ENCODE measurements at places on chromosomes 1 and 21.
A peak's percentile ranks its signal among the peaks of the same experiment; 100 is the strongest.

- peak; percentile 23 for DNase-seq
Measured at GRCh38 chr21:42592156-42592820, 61.1 kb upstream of the PDE9A start.

GRCh38 chr1:29991025-29991424 lies 732.4 kb downstream of the MATN1 start:
- no peak for DNase-seq

GRCh38 chr1:164760569-164760968 lies 201.6 kb downstream of the PBX1 start:
- no peak for DNase-seq

DNA sequence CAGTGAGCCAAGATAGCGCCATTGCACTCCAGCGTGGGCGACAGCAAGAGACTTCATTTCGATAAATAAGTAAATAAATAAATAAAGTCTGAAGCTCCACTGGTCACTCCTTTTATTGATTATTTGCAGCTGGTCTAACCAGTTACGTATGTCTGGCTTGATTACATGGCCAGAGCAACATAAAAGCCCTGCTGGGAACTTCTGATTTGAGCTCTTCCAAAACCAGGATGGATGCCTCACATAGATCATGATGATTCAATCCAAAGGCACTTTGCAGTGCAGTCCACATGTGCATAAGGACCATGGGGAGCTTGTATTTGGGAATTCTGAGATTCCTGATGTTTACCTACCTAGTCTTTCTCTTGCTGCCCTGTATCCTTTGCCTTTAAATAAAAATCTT lies 24.0 kb downstream of the NSUN4 start:
- no peak for DNase-seq

GRCh38 chr1:68093737-68094136 lies 43.3 kb upstream of the DIRAS3 start:
- DNase-seq, result no peak

GRCh38 chr1:78176448-78176847 lies 130.7 kb downstream of the GIPC2 start:
- DNase-seq, result peak; percentile 78

- DNase-seq, result no peak
Measured at GRCh38 chr1:178330848-178331497, 165.8 kb downstream of the CLEC20A start.

DNA sequence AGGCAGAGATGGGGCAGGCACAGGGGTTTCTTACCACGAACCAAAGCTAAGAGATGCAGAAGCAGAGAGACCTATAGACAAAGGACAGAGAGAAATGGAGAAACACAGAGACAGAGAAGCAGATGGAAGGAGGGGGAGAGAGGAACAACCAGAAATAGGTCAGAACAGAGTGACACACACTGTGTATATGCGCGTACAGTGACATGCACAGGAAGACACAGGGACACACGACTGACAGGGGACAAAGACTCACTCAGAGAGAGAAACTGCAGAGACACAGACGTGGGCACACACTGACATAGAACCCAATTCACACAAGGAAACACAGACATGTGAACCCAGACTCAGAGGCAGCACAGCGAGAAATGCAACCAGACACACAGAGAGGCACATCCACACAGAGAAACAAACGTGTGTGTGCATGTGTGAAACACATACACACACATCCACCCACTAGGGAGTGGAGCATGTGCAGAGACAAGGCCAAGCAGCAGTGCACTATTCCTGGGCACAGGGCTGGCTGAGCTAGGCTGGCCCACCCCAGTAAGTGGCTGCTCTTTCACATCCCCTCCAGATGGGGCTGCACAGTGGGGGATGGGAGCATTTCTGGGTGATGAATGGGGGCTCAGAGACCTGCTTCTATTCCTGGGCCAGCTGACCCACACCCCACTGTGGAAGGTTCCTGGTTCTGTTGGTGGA lies 123.4 kb upstream of the CSF3R start:
- DNase-seq, result no peak

Measured in RWPE2 (cell line).